ENCODE measurements at places on chromosomes 12 and 14.

DNA sequence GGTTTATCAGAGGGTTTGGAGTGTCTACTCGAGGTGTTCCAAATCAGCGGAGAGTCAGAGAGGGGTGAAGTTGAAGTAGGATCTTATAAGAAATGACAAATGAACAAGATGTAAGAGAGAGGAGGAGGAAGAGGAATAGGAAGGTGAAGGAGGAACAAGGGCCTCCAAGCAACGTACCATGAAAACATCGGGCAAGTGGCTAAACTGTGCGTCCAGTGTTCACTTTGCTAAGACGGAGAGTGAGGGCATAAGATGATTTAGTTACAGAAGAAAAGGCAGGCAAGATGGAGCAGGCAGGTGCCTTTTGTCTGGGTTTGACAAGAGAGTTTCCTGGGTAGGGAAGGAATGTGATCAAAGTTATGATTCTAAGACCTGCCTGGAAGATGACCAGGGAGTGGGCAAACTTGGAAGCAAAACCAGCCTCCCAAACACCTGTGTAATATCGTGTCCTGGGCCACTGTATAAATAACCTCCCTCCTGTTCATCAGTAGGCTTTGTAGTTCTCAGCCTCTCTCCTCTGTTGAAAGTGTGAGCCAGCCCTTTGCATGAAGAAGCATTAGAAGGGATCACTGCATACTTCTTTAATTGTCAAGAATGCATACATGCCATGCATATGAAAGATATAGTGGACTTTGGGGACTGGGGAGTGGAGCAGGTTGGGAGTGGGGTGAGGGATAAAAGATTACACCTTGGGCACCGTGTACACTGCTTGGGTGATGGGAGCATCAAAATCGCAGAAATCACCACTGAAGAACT lies 111.4 kb downstream of the ZFP36L1 start:
- no peak for DNase-seq

GRCh38 chr14:103156651-103157378 lies 33.6 kb downstream of the TNFAIP2 start:
- no peak for DNase-seq

DNA sequence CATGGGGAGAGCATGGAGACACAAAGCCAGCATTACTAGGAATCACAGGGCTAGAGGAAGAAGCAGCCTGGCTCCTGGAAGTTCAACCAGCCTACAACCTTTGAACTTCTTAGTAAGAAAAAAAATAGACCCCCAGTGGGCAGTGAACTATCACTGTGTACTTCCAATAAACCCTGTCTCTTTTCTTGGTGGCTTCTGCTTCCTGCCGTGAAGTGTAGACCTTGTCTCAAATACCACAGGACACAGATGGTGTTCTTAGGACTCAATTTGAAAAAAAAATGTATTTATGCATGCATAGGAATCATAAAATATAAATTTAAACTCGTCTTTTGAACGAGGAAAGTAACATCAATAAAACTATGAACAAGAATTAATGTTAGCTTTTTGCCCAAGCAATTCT lies 3.6 kb upstream of the PTGER2 start:
- no peak for DNase-seq

GRCh38 chr14:76647697-76648298 lies 113.5 kb upstream of the VASH1 start:
- DNase-seq, result peak; percentile 23

DNA sequence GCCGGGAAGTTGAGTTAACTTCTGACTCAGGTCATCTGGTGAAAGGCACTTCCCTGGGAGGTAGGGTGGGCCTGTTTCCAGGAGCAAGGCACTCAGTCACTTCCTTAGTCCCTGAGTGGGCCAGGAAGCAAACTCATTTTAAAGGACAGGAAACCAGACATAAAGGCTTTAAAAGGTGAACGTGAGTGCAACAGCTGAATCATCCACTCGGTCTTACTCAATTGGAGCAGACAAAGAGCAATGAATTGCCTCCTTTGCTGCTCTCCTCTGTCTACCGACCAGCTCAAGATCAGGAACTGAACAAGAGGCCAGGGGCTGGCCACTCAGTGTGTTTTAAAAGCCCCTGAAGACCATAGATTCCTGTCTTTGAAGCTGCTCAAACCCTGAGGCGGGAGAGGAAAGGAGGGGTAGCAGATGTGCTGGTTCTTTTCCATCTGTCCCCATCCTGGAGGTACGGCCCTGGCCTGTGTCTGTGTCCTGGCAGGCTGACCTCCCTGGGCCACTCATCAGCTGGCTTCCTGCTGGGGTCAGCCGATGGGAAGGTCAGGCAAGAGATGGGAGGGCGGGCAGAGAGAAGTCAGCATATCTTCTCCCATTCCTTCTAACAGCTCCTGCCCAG lies 148.9 kb downstream of the PPM1H start:
- DNase-seq, result peak; percentile 89

- DNase-seq, result no peak
Observed at GRCh38 chr12:124888260-124888659, 24.6 kb upstream of the SCARB1 start.

- no peak for DNase-seq
Observed at GRCh38 chr12:98332642-98333041, 182.7 kb upstream of the TMPO start.

- no peak for DNase-seq
Observed at GRCh38 chr14:28608443-28608842, 158.1 kb upstream of the FOXG1 start.
